ENCODE measurements at places on chromosomes 12 and 14.
A peak's percentile ranks its signal among the peaks of the same experiment; 100 is the strongest.

DNA sequence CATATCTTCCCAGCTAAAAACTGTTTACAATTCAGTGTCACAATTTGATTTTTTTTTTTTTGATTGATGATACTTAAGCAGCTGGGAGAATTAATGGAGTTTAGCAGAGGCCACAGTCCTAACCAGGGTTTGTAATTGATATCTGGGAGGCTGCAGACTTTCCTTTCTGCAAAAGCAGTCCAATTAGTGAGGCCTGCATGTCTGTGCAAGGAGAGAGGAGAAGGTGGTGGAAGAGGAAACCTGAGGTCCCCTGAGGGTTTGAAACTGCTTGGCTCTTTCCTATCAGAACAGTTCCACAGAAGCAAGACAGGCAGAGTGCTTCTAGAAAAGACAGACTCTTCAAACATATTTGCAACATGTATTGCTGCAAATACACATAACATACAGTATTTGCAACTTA lies 160.8 kb upstream of the KRR1 start:
- no peak for DNase-seq

- DNase-seq: no peak
Observed at GRCh38 chr12:84730561-84731162, 181.9 kb downstream of the SLC6A15 start.

GRCh38 chr12:7695237-7695560 lies 376 bp downstream of the GDF3 start:
- DNase-seq: no peak

GRCh38 chr14:77760381-77761204 lies at the start of gene SNW1:
Gene SNW1 (minus strand): TSS chr14:77761156. CDS start chr14:77761127, 29 bp downstream.
- peak; percentile 89 for DNase-seq

DNA sequence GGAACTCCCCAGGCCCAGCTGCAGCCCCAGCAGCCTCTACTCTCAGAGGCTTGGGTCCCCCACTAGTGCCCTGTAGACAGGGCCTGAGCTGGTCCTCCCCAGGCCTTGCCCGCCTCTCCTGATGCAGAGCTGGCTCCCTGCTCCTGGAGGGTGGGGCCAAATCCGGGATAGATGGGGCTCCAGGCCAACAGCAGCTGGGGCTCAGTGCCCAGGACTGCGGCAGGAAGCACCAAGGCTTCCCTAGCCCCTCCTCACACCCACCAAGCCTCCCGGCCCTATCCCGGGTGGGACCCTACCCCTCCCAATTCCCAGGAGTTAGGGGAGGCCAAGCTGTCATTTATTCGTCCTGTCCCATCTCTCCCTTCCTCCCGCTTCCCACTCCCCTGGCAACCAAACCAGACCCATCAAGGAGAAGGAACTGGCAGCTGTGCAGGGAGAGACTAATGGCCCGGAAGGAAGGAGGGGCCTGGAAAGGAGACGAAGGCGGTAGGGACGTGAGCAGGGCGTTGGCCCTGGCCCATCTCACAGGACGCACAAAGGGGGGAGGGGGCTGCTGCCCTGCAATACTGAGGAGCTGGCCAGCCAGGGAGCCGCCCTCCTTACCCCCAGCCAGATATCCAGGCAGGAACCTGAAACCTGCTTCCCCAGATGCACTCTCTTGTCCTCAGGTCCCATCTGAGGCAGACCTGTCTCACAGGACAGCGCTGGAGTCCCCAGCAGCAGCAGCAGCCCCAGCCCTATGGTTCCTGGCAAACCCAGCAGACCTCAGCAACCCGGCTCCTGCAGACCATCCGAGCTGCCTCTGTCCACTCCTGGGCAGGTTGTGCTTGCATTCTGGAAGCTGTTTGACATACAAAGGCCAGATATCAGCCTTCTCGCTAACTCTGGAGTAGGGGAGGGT lies 1.6 kb upstream of the PRPH start:
- no peak for DNase-seq

DNA sequence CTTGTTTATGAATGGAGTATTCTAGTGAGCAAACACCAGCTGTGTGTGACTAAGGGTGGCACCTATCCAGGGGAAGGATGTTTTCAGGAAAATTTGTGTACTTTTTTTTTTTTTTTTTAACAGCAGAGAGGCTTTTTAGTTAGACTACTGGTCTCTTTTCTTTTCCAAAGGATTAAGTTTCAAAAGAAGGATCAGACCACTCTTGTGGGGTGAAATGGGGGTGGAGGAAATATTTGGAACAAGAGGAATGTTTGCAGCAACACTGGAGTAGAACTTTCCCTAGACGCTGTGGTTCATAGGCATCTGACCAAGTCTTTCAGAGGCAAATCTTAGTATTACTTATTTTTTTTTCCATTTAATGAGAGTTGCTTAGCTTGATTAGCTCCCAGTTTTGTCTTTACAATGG lies 21.1 kb downstream of the NUBPL start:
- no peak for DNase-seq

DNA sequence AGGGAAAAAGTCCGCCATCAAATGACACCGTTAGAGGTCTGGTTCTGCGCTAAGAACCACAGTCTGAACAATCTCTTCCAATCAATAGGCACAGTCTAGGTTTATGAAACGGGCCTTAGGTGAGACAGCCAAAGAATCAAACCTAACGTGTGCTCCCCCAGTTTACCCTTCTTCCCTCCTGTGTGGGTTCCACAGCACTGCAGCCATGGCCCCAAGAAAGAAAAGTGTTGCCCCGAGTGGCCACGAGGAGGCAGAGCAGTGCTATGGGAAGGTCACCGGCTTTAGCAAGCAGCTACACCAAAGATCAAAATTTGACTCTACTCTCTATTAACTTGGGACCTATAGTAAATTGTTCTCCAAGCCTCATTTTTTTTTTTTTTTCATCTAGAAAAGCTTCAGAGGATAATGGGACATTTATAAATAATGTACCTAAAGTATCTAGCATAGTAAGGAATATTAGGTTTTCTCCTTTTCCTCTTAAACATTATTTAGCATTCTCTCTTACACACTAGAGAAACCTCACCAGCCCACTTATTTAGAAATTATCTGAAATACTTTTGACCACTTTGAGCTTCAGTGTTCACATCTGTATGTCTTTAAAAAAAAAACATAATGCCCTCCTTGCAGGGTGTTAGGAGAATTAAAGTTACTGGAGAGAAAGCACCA lies 70.2 kb upstream of the GPHB5 start:
- peak; percentile 50 for DNase-seq

DNA sequence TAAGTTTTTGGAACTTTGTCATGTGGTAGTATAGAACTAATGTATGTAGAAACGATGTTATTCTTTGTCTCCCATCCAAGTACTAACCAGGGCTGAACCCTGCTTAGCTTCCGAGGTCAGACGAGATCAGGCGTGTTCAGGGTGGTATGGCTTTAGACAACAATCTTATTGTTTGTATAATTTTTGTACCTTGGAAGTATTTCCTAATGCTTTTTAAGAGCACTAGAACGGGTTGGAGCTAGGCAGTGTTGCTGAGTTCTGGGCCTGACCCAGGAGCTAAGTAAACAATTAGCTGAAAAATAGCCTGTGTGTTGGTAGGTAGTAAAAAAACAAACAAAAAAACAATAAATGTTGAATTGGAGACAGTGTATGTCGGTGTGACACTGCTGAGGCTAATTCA lies 244.3 kb downstream of the EMP1 start:
- no peak for DNase-seq

GRCh38 chr12:46300910-46301309 lies 32.1 kb upstream of the SLC38A1 start:
- DNase-seq: no peak

GRCh38 chr14:104641753-104642539 lies 37.4 kb upstream of the TMEM179 start:
- DNase-seq: no peak

GRCh38 chr12:2492236-2492635 lies 302.5 kb upstream of the FKBP4 start:
- DNase-seq: no peak

DNA sequence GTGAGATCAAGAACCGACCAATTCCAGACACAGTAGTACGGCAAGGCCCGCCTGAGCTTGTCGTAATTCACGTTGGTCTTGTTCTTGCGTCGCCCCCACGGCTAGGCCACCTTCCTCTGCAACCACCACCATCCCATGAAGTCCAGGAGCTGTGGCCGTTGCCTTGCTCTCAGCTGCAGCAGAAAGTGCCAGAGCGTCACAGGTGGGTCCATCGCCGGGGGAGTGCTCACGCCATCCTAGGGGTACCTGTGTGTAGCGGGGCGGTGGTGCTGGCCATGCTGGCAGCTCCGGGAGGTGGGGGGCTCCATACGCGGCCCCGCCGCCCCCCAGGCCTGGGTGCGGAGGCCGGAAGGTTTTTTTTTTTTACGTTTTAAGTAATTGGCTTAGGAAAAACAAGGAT lies 23.1 kb downstream of the TMEM121 start:
- DNase-seq: no peak

GRCh38 chr14:90201344-90201743 lies 55.0 kb upstream of the PSMC1 start:
- DNase-seq: no peak

DNA sequence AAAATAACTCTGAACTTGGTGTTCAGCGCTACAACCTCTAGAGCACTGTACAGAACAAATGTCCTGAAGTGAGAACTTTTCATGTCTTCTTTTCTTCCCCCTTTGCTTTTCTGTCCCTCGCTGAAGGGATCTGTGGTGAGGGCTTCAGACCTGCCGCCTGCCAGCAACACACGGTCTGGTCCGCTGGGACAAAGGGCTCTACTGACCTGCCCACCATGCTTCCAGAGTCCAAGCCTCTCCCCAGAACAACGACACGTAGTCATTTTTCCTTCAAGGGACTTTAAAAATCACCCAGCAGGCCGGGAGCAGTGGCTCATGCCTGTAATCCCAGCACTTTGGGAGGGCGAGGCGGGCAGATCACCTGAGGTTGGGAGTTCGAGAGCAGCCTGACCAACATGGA lies 140.4 kb downstream of the EFCAB11 start:
- no peak for DNase-seq

DNA sequence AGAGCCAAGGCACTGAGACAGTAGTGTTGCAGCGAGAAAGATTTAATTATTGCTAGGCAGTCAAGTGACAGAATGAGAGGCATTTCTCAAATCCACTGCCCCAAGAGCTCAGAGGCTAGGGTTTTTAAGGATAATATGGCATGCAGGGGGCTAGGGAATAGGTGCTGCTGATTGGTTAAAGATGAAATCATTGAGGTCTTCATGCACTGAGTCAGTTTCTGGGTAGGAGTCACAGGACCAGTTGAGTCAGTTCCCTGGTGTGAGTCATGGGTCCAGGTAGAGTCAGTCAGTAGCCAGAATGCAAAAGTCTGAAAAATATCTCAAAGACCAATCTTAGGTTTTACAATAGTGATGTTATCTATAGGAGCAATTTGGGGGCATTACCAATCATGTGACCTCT lies 323.8 kb downstream of the RGS6 start:
- DNase-seq: no peak

DNA sequence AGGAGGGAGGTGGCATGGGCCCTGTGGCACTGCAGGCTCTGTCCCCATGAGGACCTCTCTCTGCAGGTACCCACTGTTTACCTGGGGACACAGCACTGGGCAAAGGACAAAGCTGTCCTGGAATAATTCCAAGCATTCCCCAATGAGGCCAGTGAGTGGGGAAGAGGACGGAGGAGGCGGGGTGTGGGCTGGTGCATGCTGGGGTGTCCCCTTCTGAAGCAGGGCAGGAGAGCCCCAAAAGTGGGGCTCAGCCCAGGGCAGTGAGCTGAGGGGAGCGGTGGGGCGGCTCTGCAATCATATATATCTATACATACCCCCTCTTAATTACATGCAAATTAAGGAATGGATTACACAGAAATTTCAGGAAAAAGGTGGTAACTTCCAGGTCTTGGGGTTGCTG lies 315.8 kb downstream of the ADGRD1 start:
- DNase-seq: no peak

- no peak for DNase-seq
Observed at GRCh38 chr14:99226687-99227086, 45.3 kb downstream of the BCL11B start.

GRCh38 chr12:57604454-57604991 lies at the start of gene DTX3:
Gene DTX3 (plus strand): TSS chr12:57604824. CDS start chr12:57606518, 1,694 bp downstream.
- DNase-seq: no peak

GRCh38 chr12:130026608-130027176 lies 122.9 kb upstream of the TMEM132D start:
- DNase-seq: no peak

GRCh38 chr14:59176765-59177164 lies 11.7 kb upstream of the DAAM1 start:
- no peak for DNase-seq

DNA sequence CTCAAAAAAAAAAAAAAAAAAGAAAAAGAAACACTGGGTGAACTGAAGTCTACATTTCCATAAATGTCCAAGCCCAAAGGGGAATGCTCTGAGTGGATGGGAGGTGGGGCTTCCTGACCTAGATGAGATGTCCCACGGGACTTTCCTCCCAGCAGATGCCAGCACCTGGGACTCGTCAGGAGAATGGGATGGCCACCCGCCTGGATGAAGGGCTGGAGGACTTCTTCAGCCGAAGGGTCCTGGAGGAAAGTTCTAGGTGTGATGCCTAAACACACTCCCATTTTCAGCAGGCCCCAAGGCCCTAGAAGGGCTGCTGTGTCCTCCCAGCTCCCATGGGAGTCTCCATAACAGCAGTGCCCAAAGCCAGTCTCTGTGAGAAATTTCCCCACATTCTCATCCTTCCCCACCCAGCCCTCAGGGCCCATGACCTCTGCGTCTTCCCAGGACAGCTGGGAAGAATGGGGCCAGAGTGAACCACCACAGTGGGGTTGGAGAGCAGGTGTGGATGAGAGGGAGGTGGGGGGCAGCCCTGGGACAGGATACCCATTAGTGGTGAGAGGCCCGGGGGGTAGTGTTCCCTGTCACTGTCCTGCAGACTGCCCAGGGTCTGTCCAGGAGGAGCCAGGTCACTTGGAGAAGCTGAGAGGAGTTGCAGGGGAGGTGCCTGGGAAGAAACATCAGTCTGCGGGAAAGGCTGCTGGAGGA lies 7.1 kb upstream of the CPNE6 start:
- no peak for DNase-seq

- DNase-seq: no peak
Observed at GRCh38 chr12:80702889-80703805, 4.3 kb upstream of the MYF6 start.

DNA sequence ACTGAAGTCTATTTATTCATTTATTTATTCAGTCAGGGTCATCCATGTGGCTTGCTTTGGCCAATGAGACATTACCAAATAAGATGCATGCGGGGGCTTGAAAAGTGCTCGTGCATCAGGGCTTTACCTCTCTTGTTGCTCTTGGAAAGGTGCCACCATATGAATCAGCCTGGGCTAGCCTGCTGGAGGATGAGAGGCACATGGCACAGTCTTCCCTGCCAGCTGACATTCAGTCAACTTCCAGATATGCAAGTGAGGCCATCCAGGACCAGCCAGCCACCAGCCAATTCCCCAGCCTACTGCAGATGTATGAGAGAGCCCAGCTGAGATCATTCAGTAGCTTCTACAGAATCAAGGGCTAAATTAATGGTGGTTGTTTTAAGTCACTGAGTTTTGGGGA lies 105.2 kb upstream of the RPH3A start:
- DNase-seq: no peak

DNA sequence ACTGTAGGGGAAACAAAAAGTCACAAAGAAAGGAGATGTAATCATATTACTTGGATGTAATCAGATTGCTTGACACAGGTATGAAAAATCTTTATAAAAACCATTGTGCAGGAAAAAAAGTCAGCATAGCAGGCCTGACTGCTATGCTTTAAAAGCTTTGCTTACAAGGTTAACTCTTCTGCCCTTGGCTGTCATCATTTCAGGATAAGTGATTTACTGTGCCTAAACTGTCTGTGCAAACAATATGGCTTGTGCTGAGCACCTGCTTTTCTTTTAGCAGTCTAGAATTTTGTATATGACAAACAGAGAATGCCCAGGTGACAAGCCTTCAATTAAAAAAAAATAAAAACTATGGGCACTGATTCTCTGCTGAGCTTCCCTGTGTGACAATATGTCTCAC lies 63.8 kb upstream of the PLEKHG7 start:
- no peak for DNase-seq
